ENCODE measurements at places on chromosomes 2 and 18.

DNA sequence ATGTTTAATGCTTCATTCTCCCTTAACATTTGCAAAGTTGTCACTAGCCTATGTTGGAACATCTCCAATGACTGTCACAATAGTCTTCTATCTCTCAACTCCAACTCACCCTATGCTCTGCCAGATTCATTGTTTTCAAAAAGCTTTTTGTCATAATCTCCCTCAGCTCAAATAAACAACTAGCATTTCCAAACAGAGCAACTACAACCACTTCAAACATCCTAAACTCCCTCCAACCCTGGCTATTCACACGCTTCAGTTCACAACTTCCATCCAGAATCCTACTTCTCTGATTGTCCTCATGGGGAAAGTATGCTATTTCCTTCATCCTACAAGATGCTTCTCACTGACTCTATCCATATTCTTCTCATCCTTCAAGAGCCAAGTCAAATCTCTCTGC, 139.2 kb upstream of the VRK2 start:
- no peak for DNase-seq

DNA sequence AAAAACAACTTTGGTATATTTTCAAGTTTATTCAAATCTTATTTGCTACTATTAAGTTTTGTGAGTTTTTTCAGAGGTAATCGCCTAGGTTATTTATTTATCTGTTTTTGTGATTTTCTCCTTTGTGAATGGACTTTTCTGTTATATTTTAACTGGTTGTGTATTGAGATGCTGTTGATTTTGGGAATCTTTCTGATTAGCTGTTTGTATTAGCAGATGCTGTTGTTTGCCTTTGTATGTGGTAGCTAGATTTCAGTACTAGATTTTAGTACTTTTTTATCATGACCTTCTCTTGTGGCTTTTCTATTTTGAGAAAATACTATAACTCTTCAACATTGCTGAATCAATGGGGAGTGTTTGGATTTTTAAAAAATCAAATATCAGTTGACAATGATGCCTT, 42.4 kb downstream of the TSHZ1 start:
- DNase-seq, result no peak

DNA sequence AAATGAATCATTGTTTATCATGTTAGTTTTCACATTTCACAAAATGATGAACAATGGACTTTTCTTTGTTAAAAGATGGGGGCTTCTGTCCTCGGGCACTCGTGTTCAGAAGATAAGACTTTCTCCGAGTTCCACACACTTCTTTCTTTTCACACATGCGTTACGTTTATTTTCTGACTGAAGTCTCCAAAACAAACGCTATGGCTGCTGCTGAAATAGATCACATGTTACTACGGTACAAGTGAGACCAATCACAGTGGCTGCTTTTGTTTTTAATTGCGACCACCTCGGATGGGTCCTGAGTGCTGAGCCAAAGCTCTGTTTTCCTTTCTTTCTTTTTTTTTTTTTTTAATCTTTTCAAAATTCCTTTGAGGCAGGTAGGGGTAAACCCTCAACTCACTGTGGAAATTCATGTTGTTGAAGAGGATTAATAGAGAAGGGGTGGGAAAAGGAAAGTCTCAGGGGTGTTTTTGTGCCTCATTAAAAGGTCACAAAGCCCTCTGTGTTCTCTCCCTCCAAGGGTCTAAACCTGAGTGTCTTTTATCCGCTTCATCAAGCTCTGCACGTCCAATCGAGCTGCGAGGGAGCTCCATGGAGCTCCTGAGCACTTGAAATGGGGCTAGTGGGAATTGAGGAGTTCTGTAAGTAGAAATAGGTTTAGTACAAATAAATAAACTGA, 48.2 kb downstream of the ARL4C start:
- no peak for DNase-seq

GRCh38 chr2:191696001-191696400, 18.1 kb downstream of the NABP1 start:
- DNase-seq, result no peak
